ENCODE measurements at places on chromosomes 1 and 21.
A peak's percentile ranks its signal among the peaks of the same experiment; 100 is the strongest.

- DNase-seq, result no peak
Measured at GRCh38 chr1:50995651-50996050, 25.6 kb downstream of the CDKN2C start.

- DNase-seq, result no peak
Measured at GRCh38 chr1:3640121-3640837, 9.6 kb downstream of the WRAP73 start.

DNA sequence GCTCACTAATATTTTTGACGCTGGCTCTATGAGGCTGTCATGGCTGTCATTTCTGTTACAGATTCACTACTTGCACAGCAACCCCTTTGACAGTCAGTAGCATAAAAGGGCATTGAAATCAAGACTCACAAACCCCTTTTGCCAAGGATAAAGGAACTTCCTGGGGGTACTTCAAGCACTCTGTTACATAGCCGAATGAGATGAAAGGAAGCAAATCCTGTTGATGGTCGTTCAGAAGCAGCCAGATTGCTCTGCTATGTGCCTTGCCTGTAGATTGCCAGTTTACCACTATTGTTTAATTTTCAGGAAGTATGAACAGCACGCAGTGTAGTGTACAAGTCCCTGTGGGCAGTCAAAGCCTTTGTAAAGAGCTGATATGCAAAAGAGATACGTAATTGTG, 296.2 kb downstream of the LRRIQ3 start:
- DNase-seq, result no peak

- DNase-seq, result no peak
Measured at GRCh38 chr21:28581976-28582375, 410.7 kb downstream of the LTN1 start.

DNA sequence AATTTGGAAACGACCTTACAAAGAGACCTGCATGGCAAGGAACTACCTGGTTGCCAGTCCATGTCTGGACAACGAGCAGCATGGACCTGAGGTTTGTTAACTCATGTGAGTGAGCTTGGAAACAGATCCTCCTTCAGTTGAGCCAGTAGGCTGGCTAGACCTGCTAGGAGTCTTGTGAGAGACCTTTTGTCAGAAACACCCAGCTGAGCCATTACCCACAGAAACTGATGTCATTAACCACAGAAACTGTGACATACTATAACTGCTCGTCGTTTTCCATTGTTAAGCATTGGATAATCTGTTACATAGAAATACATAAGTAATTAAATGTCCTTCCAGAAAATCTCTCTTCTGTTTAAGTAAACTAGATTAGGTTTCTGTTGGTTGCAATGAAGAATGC, 211.1 kb upstream of the C21orf91 start:
- DNase-seq, result no peak

GRCh38 chr1:83849191-83850061, 149.5 kb downstream of the TTLL7 start:
- no peak for DNase-seq

DNA sequence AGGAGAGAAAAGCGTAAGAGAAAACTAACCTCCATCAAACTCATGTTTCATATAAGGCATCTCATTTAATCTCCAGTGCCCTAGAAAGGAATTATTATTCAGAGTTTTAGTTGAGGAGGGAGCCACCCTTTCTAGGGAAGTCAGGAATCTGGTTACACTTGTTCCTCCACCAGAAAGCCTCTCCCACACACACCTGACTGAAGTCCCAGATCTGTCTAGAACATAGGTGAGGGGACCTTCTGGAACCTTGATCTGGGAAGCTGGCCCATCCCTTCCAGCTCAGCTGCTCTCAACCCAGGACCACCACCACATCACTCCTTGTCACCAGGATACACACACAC, 1.9 kb upstream of the DENND2D start:
- DNase-seq, result no peak

DNA sequence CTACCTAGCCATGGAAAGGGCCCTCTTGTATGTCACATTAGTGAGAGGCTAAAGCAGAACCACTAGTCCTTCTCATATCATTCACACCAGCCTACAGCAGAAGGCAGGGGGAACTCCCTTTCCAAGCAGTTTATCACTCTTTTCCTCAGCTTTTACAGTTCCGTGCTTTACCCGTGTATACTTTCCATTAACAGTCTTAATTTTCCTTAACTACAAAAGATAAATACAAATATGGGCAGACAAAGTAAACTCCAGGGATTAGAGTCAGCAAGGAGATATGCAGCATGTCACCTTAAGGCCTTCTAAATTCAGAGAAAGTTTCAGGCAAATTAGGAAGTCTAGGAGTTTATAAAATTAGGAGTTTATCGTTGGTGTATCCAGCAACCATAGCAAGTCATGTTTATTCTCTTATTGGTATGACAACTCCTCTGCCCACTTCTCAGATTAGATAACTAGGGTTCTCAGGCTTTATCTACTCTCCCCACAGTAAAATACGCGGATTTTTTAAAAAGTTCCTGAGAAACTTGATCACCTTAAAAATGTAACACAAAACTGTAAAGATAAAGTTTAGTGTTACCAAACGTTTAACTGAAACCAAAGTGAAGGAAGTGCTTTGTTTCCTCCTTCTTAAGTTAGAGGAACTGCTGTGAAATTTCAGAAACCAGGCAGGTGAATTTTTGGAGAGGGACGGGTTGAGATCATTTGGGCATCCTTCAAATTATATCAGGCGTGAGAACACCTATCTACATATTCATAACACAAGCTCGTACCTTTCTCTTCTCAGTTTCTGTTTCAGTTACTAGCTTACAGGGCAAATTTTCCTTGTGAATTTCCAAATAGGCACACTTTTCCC, 42.7 kb upstream of the SLC19A2 start:
- DNase-seq, result no peak

DNA sequence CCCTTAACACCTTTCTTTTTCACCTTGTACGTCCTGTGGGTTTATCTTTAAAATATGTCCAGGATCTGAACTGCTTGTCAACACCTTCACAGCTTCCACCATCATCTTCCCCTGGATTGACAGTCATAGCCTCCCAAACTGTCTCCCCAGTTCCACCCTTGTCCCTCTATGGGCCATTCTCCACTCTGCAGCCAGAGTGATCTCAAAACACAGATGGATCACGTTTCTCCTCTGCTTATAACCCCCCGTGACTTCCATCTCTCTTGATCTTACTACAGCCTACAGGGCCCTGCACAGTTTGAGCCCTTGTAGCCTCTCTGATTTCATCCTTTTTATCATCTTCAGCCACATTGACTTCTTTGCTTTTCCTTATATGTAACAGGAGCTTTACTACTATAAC, 4.3 kb downstream of the INSRR start:
- DNase-seq, result no peak

DNA sequence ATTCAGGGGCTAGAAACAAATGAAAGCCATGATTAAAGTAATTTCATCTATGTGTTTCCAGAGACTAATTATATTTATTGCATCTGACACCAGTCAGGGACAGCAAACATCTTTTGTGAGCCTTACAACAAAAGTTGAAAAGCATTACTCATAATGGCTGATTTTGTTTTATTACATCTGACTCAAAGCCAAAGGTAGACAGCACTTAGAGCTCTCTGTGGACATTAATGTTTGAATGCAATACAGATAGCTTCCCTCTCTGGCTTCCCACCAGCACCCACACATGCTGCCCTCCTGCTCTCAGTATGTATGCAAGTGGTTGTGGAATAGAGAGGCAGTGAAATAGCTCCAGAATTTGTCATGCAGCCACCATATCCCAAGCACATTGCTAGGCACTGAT, 198.7 kb downstream of the SETD4 start:
- DNase-seq, result no peak

DNA sequence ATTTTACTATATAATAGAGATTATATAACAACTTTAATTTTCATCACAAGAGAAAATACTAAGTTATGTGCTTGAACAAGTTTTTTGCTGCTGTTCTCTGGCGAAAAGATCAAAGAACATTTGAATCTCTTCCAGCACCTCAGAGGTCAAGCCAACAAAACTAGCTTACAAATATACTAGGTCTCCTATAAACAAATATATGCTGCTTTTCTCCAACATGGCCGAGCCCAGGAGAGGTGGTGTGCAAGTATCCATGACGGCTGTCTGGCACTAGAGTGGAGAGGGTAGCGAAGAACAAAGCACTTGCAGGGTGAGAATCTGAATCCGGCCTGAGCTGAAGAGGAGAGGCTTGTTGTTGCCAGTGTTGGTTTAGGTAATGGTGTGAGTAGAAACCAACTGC, 7.5 kb upstream of the FMO3 start:
- DNase-seq, result no peak

GRCh38 chr1:36183309-36183856, 27.4 kb downstream of the MAP7D1 start:
- no peak for DNase-seq

DNA sequence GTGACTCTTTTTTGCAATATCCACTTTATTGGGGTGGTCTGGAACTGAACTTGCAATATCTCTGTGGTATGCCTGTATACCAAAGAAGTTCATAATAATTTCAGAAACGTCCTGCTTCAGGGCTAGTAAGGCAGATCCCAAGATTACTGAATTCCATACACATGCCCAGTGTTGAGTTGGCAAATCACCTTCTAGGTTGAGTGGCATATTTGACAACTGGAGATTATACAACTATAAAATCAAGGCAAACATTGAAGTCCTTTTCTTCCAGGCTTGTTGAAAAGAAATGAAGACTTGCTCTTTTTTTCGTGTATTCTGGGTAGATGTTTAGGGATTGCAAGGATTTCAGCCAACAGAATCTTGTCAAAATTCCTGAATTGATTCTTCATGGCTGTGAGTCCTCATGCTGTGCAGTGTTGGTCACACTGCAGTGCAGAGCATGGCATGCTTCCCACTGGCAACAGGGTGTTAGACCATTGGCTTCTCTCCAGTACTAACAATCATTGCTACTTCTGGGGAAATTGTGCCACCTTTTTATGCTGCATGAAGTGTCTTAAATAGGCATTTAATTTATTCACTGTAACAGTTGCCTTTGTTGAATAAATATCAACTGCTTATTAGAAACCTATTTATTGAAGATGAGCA, 367.1 kb upstream of the ADGRL4 start:
- DNase-seq, result no peak

- DNase-seq, result no peak
Measured at GRCh38 chr21:25908495-25908894, 173.7 kb downstream of the GABPA start.

GRCh38 chr21:42027822-42028765, 17.9 kb upstream of the ZBTB21 start:
- no peak for DNase-seq

- DNase-seq, result no peak
Measured at GRCh38 chr1:28887835-28888682, 26.3 kb upstream of the EPB41 start.

DNA sequence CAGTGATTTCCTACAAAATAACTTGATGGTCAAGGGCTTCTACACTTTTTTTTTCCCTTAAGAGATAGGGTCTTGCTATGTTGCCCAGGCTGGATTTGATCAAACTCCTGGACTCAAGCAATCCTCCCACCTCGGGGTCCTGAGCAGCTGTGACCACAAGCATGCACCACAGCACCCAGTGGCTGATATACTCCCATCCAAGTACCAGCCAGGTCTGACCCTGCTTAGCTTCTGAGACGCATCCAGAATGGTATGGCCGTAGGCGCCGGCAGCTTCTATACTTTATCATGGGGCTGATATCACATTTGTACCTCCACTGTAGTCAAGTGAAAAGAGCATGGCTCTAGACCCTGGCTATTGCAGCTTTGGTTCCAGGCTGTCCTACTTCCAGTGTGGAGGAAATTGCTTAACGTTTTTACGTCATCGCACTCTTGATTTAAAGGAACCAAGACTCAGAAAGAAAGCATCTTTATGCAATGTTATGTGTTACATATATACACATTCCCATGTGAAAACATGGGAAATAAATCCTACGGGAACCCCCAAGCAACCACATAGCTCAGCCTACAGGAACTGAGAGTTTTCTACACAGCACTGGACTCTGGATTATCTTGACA, 39.5 kb downstream of the PDPN start:
- no peak for DNase-seq

- peak; percentile 58 for DNase-seq
Measured at GRCh38 chr1:203342192-203342940, 8.6 kb downstream of the FMOD start.

GRCh38 chr1:178607718-178608408, 95.0 kb downstream of the TEX35 start:
- no peak for DNase-seq

- DNase-seq, result no peak
Measured at GRCh38 chr1:14784790-14785773, 186.6 kb downstream of the KAZN start.

GRCh38 chr1:150730130-150730721, 9.5 kb upstream of the HORMAD1 start:
- no peak for DNase-seq

DNA sequence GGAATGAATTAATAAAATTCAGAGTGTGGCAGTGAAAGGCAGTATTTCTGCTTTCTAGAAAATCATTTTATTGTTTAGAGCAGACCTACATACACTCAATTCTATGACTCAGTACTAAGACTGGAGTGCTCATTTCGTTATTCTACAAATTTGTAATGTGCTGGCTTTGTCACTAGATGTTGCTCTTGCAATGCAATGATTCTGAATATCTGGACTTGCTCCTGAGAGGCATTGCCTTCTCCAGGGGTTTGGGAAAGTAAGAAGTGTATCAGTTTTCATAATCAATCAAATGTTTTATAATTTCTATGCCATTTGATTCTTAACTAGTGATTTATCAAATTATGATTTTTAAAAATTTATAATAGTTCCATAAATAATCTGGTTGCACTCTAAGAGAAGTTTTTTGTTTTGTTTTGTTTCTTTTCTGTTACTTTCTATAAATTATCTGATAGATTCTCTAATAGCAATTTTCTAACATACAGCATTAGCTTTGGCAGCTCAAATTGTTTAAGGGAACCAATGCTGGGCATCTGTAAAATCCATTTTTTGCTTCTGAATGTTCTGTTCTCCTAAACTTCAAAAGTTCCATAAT, 280.5 kb upstream of the SGIP1 start:
- DNase-seq, result no peak

DNA sequence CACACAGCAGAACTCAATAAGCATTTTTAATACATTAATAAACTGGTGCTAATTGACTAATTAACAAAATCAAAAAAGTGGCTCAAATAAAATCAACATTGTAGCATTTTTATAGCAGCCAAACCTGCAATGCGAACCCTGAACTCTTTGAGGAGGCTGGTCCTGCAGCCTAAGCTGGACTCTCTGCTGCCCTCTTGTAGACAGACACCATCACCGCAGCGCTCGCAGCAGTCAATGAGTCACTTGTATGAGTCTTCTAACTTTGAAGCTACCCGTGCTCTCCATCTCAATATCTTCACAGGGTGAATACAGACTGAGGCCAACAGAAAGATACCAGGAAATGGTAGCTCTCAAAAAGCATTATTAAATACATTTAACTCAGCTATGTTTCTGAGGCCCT, 9.7 kb upstream of the KRTAP7-1 start:
- no peak for DNase-seq

All from activated CD8-positive, alpha-beta memory T cell treated with anti-CD3 and anti-CD28 coated beads, Interleukin-2, amount 50 U/mL, for 4 hours (primary cell).